ENCODE measurements at places on chromosomes 5 and 9.

- no peak for DNase-seq
These were observed 74.5 kb downstream of the ADAMTS12 start for GRCh38 chr5:33817301-33817700.

DNA sequence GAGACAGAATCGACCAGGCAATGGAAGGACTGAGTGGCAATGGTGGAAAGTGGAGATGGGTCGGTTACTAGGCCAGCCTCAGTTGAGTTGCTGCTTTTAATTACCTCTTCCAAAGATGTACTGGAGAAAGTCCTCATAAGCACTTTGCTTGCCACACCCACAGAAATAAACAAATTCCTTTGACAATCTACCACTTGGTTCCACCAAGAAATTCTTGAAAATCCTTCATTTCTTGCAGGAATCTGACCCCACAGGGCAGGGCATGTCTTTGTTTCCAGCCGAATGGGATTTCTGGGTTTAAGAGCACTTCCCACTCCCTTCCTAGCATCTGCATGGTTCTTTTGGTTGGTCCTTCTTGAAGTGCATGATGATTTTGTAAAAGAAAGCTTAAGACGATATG, 54.5 kb downstream of the ADAMTS12 start:
- no peak for DNase-seq

DNA sequence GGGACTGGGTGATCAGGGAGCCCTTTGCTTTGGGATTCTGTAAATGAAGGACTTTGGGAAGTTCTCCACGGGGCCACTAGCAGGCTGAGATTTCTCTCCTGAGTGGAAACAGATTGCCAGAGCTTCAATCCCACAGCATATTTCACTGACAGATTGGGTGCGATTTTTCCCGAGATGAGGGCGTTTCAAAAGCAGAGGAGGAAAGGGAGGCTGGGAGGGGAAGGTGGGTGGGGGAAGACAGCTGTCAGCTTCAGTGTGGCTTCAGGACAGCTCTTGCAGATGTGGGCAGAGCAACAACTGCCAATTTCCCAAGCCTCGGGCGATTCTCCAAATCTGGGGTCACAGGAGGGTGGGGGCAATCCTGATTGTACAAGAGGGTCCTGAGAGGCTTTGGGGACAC, 258.5 kb upstream of the ADRA1B start:
- DNase-seq: no peak

GRCh38 chr9:105557804-105558610, at the start of gene FKTN:
FKTN (plus strand) TSS chr9:105558131; CDS start chr9:105575033, 16,902 bp downstream.
- peak; percentile 87 for DNase-seq

DNA sequence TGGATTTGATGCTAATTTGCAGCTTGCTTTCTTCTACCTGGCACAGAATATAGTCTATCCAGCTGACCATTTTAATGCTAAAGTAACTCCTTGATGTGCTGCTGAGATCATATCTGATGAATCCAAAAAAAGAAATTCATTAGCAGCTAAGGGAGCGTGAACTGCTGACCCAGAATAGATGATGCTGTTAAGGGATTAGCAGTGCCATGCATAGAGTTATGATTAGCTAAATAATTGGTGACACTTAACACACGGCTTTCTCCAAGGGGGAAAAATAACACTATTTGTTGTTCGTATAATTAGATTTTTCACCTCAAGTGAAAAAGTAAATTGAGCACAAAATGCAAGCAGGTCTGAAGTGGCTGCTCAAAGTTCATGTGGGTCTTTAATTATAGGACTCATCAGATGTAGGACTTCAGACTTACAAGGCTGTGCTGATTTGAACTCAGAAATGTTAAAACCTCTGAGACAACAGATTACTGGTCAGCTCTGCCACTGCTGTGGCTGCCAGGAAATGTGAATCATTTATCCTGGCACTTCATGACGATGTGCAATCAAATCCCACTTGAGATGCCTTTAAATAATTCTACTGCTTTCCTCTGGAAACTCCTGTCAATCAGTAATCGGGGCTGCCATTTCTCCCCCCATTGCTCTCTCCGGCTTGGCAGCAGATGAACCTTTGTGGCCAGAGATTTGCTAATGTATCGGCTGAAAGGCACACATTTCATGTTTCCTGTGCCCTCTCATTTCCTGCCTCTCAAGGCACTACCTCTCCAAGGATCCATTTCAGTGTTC, 291.6 kb upstream of the C9orf72 start:
- no peak for DNase-seq

DNA sequence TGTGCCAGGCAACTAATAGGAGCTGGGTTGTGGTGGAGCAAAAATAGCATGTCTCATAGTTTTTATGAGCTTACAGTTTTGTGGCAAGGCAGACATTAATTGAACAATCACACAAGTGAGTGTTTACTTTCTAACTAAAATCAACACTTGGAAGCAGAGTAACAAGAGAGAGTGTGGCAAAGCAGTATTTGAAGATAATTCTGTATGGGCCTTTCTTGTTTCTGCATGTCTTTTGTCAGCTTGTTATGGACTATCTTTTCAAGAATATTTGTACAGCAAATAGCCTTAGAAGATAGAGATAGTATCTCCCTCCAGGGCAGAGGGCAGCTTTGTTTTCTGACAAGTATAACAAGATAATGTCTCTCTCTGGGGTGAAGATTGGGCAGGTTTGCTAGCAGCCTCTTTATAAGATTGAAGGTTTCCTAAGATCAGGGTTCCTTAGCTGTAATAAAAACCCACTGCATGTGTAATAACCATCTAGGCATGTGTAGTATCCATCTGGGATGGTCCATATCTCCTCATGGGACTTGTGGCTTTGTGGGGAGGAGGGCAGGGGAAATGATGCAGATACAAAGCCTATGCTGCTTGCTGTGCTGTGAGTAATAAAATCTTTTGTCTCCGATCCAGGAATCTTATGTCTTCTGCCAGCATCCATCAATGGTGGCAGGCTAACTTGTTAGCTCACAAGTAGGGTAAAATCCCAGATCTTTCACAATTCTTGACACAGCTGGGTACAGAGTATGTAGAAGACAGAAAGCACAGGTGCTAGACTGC, 479.9 kb downstream of the KDM4C start:
- no peak for DNase-seq

DNA sequence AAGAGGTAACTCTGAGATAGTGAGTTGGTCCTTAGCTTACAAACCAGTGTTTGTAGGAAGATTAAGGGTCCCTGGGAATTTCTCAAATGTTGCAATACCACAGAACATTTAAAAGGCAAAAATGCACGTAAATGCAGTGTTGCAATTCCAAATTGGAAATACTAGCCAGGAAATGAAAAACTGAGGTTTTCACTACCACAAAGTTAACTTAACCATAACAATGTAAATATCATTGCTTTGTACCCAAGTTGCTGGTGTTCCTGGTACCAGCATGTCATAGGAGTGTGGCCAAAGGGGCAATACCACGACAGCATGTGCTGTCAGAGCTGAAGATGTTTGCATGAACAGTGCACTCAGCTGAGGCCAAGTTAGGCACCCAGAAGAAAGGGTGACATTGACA, 382.9 kb downstream of the GLIS3 start:
- DNase-seq: no peak

GRCh38 chr5:96703384-96703920, 41.3 kb downstream of the CAST start:
- peak; percentile 79 for DNase-seq

GRCh38 chr9:5113994-5114748, 71.3 kb downstream of the INSL6 start:
- no peak for DNase-seq

- DNase-seq: no peak
These were observed 86.5 kb upstream of the PLPP1 start for GRCh38 chr5:55621229-55621628.

GRCh38 chr5:167872791-167873190, 418.7 kb upstream of the WWC1 start:
- DNase-seq: no peak

DNA sequence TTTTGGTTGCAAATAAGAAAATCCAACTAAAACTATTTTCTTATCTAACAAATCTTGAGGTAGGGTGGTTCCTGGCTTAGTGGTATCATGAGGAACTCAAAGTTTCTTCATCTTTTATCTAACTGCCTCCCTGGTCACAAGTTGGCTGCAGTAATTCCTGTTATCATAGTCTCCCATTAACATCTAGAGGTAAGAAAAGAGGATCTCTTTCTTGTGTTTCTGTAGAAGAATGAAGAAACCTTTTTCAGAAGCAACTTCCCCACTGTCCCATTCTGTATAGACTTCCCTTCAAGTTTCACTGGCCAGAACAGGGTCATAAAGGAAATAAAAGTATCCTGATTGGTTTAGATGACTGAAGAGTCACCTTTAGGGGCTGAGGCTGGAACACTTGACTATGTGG, 81.8 kb upstream of the ELL2 start:
- no peak for DNase-seq

GRCh38 chr9:69622676-69623075, 49.5 kb downstream of the APBA1 start:
- DNase-seq: no peak

DNA sequence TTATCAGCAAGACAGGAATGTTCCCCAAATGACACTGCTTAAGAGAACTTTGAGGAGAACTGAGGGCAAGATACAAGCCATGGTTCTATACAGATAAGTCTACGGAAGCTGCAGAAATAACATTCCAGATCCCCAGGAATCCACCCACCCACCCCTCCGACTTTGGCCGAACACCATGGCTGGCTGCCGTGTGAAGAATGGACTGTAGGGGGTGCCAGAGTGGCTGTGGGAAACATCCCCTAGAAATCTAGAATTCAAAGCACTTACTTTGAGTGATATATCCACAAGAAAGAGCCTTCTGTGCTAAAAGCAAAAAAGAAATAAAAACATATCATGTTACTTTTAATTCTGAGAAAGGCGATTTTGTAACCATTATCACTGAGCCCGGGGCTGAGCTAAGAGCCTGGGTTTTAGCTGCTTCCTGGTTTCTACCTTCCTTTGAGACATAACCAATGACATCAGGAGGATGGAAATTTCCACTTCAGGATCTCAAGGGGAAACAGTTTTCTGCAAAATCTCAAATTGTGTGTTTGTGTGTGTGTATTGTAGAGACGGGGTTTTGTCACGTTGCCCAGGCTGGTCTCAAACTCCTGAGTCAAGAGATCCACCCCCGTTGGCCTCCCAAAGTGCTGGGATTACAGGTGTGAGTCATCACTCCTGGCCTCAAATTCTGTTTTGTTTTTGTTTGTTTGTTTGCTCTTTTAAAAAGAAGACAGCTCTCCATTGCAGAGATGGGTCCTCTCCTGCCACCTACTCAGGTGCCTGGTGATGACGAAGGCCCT, 36.4 kb downstream of the GGTA1 start:
- no peak for DNase-seq

DNA sequence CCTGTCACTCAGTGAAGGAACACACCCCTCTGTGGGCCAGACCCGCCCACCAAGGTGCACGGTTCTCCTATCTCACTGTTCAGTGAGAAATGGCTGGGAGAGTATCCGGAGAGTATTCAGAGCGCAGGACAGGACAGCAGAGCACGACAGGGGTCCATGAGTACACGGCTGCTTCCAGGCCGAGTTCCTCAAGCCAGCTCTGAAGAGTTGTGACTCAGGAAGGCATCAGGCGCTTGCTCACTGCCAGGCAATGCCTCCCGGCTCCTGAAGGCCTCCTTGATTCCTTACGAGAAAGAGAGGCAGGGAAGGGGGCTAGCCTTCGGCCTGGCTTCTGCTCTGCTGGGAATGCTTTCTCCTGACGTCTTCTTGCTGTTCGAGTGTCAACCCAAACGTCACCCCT, 132.1 kb upstream of the PPP1R26 start:
- DNase-seq: no peak

GRCh38 chr5:59264639-59265245, 628.8 kb downstream of the PDE4D start:
- no peak for DNase-seq

DNA sequence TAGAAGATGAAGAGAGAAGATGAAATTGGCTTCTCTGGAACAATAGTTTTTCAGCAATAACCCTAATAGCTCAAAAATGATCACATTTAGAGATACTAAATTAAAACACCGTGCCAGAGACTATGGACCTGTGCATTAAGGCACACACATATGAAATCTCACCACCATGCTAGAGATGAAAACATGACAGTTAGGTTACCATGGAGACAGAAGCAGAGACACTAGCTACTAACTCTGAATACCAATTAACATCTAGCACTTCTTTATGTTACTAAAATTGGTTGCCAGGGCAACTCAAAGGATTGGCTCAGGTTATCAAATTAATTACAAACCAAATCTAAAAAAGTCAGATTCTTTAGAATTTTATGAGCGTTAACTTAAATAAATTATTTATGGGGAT, 337.7 kb downstream of the PLK2 start:
- no peak for DNase-seq

DNA sequence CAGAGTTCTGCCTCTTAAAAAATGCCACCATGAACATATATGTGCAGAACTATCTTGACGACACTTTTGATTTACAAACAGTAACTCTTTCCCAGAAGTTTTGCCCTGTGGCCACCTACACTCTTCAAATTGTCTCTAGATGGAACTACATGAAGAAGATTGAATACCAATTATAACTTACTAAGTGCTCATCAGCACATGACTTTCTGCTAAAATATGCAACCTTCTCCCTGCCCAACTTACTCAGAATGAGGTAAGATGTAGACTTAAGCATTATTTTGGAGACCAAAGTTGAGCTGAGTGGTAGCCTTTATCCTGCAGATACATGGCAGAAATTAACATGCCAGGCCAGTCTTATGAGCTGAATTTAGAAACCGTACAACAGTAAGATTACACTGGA, 105.4 kb downstream of the SEMA5A start:
- no peak for DNase-seq

DNA sequence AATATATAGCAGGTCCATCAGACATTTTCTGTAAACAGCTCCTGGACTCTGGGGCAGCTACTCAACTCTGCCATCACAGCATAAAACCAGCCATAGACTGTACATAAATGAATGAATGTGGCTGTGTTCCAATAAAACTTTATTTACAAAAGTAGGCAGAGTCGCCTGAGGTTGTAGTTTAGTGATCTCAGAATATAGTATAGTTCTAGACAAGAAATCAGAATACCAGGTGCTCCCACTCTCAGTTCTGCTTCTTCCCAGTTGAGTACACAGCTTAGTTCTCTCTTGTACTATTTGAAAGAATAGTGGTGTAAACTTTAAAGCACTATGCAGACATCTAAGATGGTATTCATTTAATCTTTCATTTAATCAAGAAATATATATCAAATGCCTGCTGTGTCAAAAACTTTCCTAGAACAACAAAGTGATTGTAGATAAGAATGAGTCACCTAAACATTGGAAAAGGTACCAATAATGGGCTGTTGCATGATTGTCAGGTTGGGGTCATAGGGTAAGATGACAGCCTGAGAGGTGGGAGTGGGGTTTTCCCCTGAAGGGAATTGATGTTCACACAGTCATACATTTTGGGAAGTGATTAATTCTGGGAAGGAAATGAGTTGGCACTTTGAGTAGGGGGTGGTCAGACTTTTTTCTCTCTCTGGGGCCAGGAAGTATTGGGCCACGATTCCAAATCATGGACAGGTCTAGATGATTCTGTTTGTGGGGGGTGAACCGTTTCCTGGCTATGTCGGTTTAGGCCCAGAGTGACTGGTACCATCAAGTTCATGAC, 37.0 kb downstream of the TNFSF8 start:
- DNase-seq: no peak

GRCh38 chr9:136875155-136875554, 9.0 kb upstream of the EDF1 start:
- no peak for DNase-seq

All from LoVo (cell line).